ENCODE measurements at places on chromosomes 2 and 18.

DNA sequence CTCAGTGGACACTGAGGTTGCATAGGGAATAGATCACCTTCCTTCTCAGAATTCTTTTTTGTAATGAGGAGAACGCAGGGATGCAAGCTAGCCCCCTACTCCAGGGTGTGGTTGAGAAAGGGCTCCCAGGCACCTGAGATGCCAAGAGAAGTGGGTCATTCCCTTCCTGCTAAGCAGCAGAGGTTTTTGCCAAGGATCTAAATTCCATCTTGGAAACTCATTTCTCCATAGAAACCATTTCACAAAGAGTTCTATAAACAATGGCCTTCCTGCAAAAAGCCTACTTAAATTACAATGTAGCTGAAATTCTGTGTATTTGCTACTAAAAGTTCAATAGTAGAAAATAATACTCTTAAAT, 3.7 kb upstream of the PPP3R1 start:
- DNase-seq = no peak

DNA sequence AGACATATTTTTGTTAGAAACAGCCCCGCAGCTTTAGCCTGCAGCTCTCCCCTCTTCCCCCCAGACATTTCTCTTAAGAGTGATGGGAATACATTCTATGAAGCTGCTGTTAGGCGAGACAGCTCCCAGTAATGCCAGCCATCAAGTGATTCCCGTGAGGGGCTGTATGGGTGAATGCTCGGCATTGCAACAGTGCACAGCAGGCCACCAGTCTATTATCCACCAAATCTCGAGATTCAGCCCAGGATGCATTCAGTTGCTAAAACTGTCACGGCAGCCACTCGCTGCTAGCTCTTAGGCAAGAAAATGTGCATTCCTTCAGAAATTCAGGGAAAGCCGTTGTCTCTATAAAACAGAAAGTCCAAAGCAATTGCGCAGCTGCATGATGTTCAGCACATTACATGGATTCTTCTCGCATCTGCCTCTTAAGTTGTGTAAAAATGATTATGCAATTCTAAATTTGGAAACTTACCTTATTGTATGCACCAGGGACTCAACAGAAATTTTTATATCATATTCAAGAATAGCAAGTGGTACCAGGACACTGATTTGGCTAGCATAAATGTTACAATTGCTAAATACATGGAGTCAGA, 211.3 kb upstream of the ARL4C start:
- no peak for DNase-seq

DNA sequence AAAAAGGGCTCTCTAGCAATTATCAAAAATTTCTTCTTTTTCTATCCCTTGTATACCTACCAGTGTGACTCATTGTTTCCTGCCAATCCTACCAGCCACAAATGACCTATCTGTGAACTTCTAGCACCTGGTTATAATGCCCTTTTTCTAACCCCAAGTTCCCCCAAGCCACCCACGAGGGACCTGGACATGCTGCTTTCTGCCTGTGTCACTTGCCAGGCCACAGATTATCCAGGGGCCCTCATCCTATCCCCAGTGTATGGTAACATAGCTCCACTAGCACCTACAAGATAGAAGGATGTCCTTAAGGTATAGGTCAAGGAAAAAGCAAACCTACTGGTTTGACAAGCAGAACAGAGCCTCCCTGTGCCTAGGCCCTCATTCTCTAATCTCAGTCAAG, 26.8 kb downstream of the AAK1 start:
- peak; percentile 51 for DNase-seq

DNA sequence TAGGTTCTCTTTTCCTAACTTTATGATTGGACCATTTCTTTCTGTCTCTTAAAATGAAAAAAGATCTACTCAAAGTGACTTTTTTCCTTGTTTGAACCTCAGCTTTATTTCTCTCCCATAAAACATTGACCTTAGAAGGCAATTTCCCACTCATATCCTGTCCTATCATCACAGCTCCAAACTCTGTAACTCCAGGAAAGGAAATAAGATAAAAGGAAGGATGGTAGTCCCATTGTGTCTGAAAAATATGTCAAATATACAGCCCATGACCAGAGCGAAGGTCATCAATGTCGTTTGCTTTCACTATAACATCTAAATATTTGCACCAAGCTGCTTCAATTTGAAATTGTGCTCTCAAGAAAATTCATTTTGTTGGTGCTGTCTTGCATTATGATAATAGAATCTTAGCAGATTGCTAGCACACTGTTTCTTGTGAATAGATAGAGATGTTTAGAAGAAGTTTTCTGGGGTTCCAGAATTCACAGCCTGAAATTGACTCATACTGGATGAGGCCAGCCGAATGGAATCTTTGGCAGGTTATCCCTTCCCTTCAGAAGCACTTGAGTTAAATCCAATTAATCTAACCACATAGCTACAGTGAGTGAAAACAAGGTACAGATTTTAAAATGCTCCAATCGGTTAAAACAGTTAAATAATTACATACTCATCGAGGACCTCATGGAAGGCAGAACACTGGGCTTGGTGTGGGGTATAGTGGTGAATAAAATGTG, 95.1 kb downstream of the CRIM1 start:
- DNase-seq = no peak

DNA sequence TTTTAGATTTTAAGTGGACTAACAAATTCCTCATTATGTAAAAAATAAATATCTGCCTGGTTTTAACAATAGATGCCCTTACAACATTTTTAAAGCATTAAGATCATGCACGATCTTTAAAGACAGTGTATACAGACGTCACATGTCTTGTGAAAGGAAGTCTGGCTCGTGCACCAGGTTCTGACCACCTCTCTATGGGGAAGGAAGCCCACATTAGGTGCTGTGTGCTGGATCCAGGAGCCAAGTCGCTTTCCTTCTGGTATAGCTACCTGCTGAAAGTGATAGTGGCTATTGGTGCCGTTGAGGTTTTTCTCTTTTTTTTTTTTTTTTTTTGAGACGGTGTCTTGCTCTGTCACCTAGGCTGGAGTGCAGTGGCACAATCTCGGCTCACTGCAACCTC, 116.5 kb downstream of the NCK2 start:
- no peak for DNase-seq

DNA sequence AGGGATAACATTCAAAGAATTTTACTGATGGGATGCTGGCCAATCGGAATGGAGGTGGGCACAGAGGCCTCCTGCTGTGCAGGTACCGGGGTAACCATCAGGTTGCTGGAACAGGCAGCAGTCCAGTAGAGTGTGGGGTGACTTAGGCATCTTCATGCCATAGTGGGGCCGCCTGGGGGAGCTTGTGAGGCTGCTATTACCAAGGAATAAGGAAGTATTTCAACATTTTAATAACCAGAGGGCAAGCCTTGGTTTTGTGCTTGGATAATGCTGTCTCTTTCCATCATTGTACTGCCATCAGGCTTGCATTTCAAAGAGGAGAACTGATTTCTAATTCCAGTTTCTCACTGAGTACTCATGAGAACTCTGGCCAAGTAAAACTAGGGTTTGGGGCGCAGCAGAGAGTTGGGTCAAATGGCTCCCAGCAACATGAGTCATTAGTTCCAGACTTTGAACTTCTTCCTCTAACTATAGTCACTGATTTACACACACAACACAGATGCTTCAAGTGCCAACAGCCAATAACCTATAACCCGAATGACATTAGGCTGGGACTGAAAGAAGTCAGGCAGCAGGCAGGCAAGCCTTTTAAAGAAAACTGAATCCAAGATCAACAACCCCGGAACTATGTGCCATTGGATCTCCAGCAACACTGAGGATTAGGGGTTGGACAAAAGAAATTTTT, 56.1 kb upstream of the FHL2 start:
- no peak for DNase-seq

DNA sequence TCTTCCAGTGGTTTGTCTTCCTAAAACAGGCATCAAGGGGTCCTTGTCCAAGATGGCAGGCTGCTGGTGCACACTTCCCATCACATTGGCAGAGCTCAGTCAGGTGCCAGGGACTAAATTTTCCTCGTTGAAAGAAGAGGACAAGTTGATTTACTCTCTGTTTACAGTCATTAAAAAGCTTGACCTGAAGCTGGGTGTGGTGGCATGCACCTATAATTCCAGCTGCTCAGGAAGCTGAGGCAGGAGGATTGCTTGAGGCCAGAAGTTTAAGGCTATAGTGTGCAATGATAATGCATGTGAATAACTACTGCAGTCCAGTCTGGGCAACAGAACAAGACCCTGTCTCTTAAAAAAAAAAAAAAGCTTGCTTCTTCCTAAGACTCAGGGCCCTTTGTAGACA, 3.6 kb upstream of the PLB1 start:
- no peak for DNase-seq

GRCh38 chr2:54771166-54771885, 47.9 kb downstream of the EML6 start:
- DNase-seq = no peak

GRCh38 chr2:216074794-216075193, 6.8 kb downstream of the PECR start:
- DNase-seq = no peak

- no peak for DNase-seq
Observed at GRCh38 chr2:217351378-217351777, 491.5 kb upstream of the TNP1 start.

- no peak for DNase-seq
Observed at GRCh38 chr2:201411421-201411820, 39.8 kb downstream of the TRAK2 start.

DNA sequence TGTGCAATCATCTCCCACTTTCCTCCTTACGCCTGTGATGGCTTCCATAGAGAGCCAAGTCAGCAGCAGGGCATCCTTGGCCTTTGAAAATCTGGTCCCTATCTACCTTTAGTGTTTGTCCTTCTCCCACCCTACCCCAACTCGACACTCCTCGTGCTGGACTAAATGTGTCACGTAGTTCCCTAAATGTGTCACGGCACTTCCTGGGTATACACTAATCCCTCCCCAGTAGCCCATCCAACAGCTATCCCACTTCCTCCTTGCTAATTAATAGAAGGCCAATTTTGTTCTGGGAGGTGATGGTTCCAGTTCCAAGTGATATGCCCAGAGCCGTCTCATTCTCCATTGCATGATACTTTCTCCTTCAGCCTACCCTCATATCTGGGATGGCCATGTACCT, 36.5 kb upstream of the ZFP36L2 start:
- DNase-seq = no peak

GRCh38 chr2:239265681-239266433, 135.0 kb downstream of the HDAC4 start:
- DNase-seq = no peak

- no peak for DNase-seq
Observed at GRCh38 chr2:230048010-230048671, 20.6 kb downstream of the SLC16A14 start.

- no peak for DNase-seq
Observed at GRCh38 chr2:237319887-237320286, 94.1 kb downstream of the COL6A3 start.

GRCh38 chr2:124382067-124382618, 357.1 kb downstream of the CNTNAP5 start:
- DNase-seq = no peak
